ENCODE measurements at places on chromosomes 12 and 14.

DNA sequence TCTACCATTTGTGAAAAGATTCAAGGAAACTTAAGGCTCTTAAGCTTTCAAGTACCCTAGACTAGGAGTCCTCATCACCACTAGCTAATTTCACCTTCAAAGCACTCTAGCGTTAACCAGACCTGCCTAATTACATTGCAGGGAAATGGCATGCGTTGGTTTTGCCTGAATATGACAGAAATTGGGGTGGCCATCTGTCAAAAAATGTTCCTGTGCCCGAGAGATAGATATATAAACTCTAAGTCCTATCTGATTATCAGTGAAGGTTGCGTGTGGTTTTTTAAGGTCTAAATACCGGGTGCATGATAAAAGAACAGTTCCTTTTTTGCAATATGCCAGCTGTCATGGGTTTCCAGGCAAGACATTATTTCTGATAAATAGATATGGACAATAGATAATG lies 48.3 kb downstream of the SPRING1 start:
- DNase-seq, result no peak

GRCh38 chr14:39680777-39681176 lies 248.5 kb upstream of the FBXO33 start:
- no peak for DNase-seq

- no peak for DNase-seq
These were observed 57.8 kb downstream of the GPR135 start for GRCh38 chr14:59407246-59408010.

GRCh38 chr14:77186911-77187648 lies 5.5 kb downstream of the TMEM63C start:
- no peak for DNase-seq

DNA sequence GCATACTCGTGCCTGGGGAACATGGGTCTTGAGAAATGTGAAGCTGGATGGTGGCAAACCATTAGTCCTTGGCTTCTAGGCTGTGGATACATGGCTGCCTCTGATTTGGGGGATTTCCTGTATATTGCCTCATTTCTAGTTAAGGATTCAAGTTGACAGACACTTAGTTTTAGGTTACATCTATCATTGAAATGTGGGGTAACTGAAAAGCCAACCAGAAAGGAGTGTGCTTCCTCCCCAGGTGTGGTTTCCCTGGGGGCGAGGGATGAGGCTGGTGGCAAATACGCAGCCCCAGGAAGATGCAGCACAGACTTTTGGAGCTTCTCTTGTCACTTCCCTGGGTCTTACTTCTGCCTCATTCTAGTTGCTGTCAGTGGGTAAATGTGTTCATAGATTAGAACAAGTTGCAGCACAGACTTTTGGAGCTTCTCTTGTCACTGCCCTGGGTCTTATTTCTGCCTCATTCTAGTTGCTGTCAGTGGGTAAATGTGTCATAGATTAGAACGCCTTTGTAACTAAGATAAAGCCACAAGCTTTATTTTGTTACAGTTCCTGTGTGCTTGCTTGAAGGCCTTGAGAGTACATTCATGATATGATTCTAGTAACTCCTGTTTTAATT lies 85.1 kb downstream of the BORCS5 start:
- peak; percentile 53 for DNase-seq

- no peak for DNase-seq
These were observed 14.8 kb downstream of the ATP6V0A2 start for GRCh38 chr12:123726962-123727361.

Measured in activated naive CD8-positive, alpha-beta T cell treated with anti-CD3 and anti-CD28 coated beads for 36 hours (primary cell).